IMR-90 (cell line): ENCODE measurements at places on chromosomes 3 and 15. TPM values are rescaled to one million over a fixed set of nuclear protein-coding genes. Genes with fewer than 3 reads are reported as not detected.
A peak's percentile ranks its signal among the peaks of the same experiment; 100 is the strongest.

The CORO2B gene
- 9.3 and 9.7 TPM in 2 replicates for total RNA-seq

The ANKRD63 gene
- total RNA-seq: under 0.01 TPM in 1 of 2 replicates, not detected in the other

The TGM4 gene
- total RNA-seq: under 0.01 TPM in 1 of 2 replicates, not detected in the other

The ZPLD1 gene
- under 0.01 TPM in 2 replicates for total RNA-seq

The C15orf39 gene
- 1.3 and 1.9 TPM in 2 replicates for total RNA-seq

The ITIH3 gene
- 0.72 and 1.1 TPM in 2 replicates for total RNA-seq

The GATA2 gene
- 2.2 and 2.8 TPM in 2 replicates for total RNA-seq

The SNX1 gene
- 34.7 and 35.3 TPM in 2 replicates for total RNA-seq

The TLR9 gene
- total RNA-seq: not detected in 2 replicates

DNA sequence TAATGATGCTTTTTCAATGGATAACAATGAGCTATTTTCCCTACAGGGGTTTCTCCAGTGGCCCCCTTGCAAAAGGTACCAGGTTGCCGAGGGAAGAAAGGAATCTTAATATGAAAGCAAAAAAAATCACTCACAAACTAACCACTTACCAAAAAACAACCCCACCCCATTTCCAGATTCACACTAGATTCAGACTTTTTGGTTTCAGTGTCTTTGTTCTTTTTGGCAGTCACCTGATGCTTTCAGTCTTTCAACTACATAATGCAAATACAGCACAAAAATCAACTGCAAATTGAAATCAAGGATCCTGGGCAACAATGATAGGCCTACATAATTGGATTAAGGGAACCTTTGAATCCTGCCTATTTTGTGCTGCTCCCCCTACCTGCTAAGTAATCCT lies 71.1 kb upstream of the RAP2B start:
- no peak for DNase-seq

- peak; percentile 75 for DNase-seq
Measured at GRCh38 chr15:70762469-70763119, 764 bp downstream of the UACA start.

DNA sequence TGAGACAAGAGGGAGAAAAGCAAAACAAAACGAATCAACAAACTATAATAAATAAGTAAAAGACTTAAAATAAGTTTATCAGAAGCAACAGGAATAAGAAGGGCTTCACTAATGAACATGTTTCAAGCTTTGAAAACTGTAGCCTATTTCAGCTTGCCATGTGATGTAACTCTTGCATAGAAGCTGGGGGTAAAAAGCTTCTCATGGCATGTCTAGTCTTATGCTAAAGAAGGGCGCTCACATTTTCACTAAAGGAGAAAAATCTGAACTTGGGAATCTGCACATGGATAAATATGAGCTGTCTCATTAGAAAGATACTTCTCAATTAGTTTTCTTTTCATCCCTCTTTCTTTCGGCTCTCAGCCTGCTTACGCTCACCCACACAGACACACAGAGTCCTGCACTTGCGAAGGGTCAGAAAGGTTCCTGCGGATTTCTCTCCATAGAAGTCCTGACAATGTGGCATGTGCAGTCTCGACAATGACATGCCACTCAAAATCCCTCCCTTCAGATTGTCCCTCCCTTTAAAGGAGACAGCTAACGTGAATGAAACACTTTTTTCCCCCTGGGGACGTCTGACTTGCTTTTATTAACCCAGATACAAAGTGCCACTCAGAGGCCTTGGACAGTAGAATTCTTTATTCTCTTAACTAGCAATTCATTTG lies 568.9 kb upstream of the NR2F2 start:
- DNase-seq: no peak

GRCh38 chr15:98746375-98747155 lies 98.2 kb downstream of the IGF1R start:
- no peak for DNase-seq

DNA sequence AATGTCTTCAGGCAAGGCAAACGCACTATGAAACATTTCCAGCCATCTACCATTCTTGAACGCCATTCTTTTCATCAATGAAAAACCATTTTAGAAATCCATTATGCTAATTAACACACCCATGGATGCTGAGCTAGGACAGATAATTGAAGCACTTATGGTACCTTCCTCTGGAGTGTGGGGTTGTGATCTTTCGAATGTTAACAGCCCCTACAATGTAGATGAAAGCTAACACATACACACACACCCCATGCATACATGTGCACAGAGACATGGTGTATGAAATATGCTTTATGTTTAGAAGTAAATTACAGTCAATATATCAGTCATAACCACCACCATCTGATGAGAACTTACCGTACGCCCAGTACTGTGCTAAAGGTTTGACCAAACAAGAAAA lies 189.1 kb downstream of the SHQ1 start:
- DNase-seq: no peak

GRCh38 chr15:77033729-77034671 lies 36.9 kb downstream of the TSPAN3 start:
- DNase-seq: no peak

DNA sequence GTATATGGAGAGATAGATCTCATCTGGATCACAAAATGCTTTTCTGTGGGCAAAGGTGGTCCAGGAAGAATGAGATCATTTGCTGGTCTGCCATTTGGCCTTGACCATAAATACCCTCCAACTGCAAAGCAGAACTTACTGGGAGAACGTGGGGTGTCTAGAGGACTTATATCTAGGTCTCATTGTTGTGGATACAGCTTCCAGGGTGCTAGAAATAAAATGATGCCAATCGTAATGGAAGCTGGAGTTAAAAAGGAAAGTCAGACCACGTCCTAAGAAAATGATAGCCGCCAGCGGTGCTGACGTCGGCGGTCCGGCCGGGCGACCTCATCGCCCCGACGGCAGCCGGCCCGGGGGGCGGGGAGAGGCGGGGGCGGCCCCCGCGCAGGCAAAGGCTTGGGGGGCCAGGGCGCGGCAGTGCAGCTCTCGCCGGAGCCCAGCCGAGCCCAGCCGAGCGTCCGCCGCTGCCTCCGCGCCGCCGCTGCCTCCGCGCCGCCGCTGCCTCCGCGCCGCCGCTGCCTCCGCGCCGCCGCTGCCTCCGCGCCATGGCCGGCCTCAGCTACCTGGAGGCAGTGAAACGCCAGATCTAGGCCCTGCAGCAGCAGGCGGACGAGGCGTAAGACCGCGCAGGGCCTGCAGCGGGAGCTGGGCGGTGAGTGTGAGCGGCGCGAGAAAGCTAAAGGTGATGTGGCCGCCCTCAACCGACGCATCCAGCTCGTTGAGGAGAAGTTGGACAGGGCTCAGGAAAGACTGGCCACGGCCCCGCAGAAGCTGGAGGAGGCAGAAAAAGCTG lies 89.5 kb downstream of the EOMES start:
- DNase-seq: peak; percentile 55

DNA sequence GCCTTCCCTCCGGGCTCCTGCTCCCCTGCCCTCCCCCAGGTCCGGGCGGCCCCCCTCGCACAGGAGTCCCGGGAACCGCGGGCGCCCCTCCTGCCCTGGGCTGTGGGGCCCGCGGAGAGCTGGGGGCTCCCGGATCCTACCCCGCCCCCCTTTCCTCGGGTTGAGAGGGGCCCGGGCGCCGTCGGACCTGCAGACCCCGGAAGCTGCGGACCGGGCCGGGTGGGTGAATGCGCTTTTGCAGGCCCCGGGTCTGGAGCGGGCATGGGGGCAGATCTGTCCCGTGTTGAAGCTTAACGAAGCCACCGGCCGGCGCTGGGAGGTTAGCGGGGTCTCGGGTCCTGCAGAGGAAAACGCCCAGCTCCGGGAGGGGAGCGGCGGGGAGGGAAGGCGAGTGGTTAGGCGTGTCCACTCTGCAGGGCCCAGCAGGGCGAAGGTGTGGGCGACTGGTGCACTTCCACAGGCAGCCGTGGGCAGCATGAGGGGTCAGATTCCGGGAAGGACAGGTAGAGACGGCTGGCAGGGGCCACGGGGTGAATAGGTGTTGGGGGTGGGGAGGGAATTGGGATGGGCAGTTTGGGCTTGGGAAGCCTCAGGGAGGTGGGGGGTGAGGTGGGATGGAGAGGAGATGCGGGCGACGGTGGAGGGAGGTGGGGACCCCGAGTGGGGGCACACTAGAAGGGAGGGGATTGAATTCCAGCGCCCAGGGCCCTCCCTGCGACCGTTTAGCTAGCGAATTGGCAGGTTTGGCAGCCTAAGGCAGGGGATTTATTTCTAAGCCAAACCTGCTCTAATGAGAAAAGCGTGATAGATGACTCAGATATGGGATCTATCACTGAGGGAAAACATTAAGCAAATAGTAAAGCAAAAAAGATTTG lies 635 bp downstream of the CD276 start:
- peak; percentile 75 for DNase-seq

GRCh38 chr3:171461525-171461917 lies 1.3 kb upstream of the TNIK start:
- no peak for DNase-seq

- DNase-seq: no peak
Measured at GRCh38 chr3:178010306-178010705, 525.9 kb upstream of the KCNMB2 start.

DNA sequence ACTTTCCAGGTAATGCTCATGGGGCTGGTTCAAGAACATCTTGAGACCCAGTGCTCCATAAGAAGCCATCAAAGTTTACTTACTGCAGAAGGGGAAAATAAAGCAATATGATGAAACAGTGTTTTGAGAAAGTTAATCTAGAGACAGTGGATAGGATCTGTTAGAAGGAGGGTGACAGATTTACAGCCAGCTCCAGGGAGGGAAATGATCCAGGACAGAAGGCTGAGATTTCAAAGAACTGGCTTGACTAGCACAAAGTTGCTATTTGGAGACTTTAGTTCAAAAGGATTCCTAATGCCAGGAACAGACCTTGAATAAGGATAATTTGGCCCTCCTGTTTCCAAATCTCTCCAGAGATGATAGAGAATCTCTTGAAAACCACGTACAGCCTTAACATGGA lies 166.5 kb upstream of the NECTIN3 start:
- no peak for DNase-seq

GRCh38 chr3:167406876-167407492 lies 26.9 kb upstream of the ZBBX start:
- DNase-seq: peak; percentile 15

- no peak for DNase-seq
Measured at GRCh38 chr3:191688756-191689433, 227.9 kb downstream of the PYDC2 start.

GRCh38 chr3:31295150-31295765 lies 237.5 kb upstream of the STT3B start:
- DNase-seq: no peak

DNA sequence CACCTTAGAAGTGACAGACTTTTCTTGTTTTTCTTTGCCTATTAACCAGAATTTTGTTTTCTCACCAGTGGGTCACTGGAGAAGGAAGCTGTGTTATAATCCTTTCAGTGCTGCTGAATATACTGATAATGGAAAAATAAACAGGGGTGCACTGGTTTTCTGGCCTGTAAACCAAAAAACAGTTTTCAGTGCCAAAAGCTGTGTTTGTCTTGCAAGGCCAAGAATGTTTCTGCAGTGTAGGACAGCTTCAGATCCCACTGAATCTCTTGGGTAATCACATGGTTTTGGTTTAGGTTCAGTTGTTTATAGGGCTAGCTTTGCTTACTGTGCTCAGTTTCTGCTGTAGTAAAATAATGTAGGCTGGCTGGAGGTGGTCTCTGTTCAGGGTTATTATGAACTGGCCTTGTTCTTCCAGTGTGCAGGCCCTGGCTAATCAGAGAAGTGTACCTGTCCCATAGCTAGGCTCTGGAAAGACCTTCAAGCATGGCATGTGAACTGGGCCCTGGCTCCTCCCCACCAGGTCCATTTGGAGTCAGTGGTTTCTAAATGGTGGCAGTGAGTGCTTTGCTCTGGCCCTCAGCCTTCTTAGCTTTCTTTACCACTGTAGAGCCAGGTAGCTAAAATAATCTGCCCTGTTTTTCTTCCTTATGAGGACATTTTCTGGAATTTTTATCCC lies 18.7 kb downstream of the PDE8A start:
- DNase-seq: peak; percentile 74

GRCh38 chr15:50702762-50703334 lies 16.3 kb upstream of the TRPM7 start:
- peak; percentile 7 for DNase-seq
